ENCODE measurements at places on chromosomes 13 and 19. TPM values are rescaled to one million over a fixed set of nuclear protein-coding genes. Genes with fewer than 3 reads are reported as not detected.

The RAB3A gene
- 5.6 TPM for total RNA-seq

The TEAD2 gene
- total RNA-seq = not detected

The PSG11 gene
- total RNA-seq = not detected

The NCAN gene
- not detected for total RNA-seq

The CLEC17A gene
- 2.5 TPM for total RNA-seq

The TBXA2R gene
- total RNA-seq = 0.64 TPM

The CDADC1 gene
- 9.7 TPM for total RNA-seq

- H3K36me3 ChIP-seq = peaks cover 1% of the 10 kb centered on the region
- no peak for DNase-seq
- no peaks in the 10 kb centered on the region for H3K27me3 ChIP-seq
- H3K27ac ChIP-seq = peak overlapping the region; percentile 82
- peaks cover 86% of the 10 kb centered on the region for H3K4me1 ChIP-seq
Observed at GRCh38 chr13:99422586-99423220, 78.6 kb upstream of the TM9SF2 start.

DNA sequence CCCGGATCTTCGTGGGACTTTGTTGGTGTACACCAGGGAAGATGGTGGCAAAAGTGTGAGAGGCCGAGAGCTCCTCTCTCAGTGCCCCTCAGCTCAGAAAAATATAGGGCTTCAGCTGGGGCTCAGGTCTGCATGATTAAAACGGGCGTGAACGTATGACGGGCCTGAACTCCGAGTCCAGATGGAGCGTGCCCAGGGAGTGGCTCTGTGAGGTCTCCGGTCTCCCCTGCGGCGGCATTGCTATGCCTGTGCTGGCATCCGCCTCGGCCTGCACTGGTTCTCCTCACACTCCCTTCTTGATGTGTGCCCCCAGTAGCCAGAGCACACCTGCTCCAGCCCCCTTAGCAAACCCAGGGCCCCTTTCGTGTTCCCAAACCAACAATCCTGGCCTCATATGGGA is 82.0 kb downstream of the TEX29 start:
- no peak overlapping the region for H3K27ac ChIP-seq
- no peak for DNase-seq
- H3K4me1 ChIP-seq = no peaks in the 10 kb centered on the region

DNA sequence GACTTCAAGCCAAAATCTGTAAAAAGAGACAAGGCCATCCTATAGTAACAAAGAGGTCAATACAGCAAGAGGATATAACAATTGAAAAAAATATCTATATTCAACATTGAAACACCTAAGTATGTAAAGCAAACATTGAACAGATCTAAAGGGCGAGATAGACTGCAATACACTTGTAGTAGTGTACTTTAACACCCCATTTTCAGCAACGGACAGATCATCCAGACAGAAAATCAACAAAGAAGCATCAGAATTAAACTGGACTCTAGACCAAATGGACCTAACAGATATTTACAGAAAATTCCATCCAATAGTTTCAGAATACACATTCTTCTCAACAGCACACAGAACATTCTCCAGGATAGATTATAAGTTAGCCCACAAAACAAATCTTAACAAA is 28.7 kb upstream of the SIAH3 start:
- no peak for DNase-seq
- H3K27ac ChIP-seq = no peak overlapping the region
- no peaks in the 10 kb centered on the region for H3K36me3 ChIP-seq
- H3K27me3 ChIP-seq = peaks cover 3% of the 10 kb centered on the region

DNA sequence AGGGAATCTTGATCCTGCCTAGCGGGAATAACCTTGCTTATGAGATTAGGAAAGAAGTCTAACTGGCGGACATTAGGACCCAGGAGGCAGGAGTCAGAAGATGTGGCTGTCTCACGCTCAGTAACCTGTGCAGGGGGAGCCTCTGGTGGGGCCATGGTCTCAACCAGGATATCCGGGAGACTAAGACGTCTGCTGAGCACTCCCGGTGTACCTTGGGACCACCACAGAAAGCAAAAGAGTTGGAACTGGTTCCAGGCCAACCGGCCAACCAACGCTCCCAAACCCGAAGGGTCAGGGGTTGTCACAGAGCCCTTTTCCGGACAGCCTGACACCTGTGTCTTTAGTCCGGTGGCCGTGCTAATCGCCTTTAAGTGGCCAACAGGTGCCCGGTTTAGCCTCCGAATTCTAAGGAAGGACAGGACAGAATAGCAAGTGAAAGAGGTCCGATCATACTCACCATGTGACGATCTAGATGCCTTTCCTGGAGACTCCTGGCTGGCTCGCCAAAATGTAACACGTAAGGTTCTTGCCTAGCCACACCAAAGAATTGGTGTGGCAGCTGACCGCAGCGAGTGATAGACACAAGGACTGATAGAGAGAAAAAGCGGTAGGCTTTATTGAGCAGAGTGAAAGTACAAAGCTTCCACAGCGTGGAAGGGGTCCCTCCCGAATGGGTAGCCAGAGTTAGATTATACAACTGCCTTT is 103.9 kb upstream of the DIAPH3 start:
- no peaks in the 10 kb centered on the region for H3K4me1 ChIP-seq
- peaks cover 10% of the 10 kb centered on the region for H3K27me3 ChIP-seq
- H3K4me3 ChIP-seq = no peak overlapping the region
- no peaks in the 10 kb centered on the region for H3K36me3 ChIP-seq
- no peak overlapping the region for H3K27ac ChIP-seq
- DNase-seq = peak; percentile 36

DNA sequence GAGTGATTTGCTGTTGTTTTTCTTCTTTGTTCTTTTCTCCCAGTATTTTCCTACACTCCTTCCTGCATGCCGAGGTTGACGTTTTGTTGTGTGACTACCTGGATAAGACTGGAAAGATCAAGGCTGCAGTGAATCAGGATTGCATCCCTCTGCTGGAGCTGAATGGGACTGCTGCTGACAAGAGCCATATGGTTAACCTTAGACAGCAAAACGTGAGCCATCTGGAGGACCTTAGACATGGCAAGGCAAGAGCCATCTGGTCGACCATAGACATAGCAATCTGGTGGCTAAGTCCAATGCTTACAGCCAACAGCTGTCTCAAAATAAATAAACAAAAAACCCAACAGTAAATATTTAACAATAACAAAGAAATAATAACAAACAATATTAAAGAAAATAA is 42.6 kb upstream of the ZNF91 start:
- no peak overlapping the region for H3K27ac ChIP-seq
- no peaks in the 10 kb centered on the region for H3K27me3 ChIP-seq
- H3K4me1 ChIP-seq = no peaks in the 10 kb centered on the region
- no peak overlapping the region for H3K4me3 ChIP-seq
- DNase-seq = no peak

- H3K4me3 ChIP-seq = no peak overlapping the region
- peaks cover 6% of the 10 kb centered on the region for H3K4me1 ChIP-seq
- H3K36me3 ChIP-seq = peaks cover 2% of the 10 kb centered on the region
- no peak for DNase-seq
- no peak overlapping the region for H3K27ac ChIP-seq
- H3K27me3 ChIP-seq = no peaks in the 10 kb centered on the region
Observed at GRCh38 chr19:2815191-2815614, 4.5 kb upstream of the ZNF554 start.

DNA sequence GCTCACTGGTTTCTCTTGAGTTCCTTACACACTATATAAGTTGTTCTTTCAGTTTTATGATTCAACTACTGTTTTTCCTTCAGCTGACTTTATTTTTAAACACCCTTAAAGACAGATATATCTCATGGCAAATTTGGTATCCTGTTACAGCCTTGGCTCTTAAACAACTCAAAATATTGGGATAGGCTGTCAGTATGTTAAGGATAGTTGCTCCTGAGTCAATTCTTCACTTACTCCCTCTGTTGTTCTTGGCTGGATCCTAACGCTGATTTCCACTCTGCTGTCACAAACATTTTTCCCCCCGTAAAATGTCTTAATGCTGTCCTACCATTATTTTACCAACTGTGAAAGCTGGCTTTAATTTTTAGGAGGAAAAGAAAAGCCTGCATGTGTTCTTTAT is 1.2 kb downstream of the KCNRG start:
- H3K27ac ChIP-seq = no peak overlapping the region
- peaks cover 62% of the 10 kb centered on the region for H3K36me3 ChIP-seq
- no peaks in the 10 kb centered on the region for H3K27me3 ChIP-seq
- peaks cover 33% of the 10 kb centered on the region for H3K4me1 ChIP-seq

DNA sequence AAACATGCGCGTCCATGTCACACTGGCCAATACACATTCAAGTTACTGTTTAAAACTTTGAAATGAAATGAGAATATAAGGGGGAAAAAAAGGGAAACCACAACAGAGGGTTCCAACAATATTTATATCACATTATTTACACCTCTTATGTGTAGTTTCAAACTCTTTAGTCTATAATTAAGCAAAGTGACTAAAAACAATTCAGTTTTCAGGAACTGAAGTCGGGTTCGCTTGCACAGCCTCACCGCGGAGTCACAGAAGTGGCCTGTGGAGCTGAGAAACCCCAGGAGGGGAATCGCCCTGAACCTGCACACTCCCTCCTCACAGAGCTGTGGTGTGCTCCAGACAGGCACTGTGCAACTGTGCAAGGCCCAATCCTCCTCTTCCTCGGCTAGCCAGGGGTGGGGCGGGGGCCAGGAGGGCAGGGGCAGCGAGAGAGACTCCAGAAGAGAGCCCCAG is 75.9 kb downstream of the STK24 start:
- no peak overlapping the region for H3K27ac ChIP-seq
- H3K4me3 ChIP-seq = no peak overlapping the region
- DNase-seq = no peak
- H3K27me3 ChIP-seq = no peaks in the 10 kb centered on the region

GRCh38 chr13:44679597-44679996 is 103.5 kb upstream of the TSC22D1 start:
- no peaks in the 10 kb centered on the region for H3K4me1 ChIP-seq
- H3K27me3 ChIP-seq = no peaks in the 10 kb centered on the region
- H3K4me3 ChIP-seq = no peak overlapping the region
- H3K27ac ChIP-seq = no peak overlapping the region

GRCh38 chr19:4581666-4582553 is 22.4 kb upstream of the SEMA6B start:
- peaks cover 7% of the 10 kb centered on the region for H3K4me1 ChIP-seq
- no peak overlapping the region for H3K27ac ChIP-seq
- no peak overlapping the region for H3K4me3 ChIP-seq
- DNase-seq = peak; percentile 52
- peaks cover 45% of the 10 kb centered on the region for H3K27me3 ChIP-seq

DNA sequence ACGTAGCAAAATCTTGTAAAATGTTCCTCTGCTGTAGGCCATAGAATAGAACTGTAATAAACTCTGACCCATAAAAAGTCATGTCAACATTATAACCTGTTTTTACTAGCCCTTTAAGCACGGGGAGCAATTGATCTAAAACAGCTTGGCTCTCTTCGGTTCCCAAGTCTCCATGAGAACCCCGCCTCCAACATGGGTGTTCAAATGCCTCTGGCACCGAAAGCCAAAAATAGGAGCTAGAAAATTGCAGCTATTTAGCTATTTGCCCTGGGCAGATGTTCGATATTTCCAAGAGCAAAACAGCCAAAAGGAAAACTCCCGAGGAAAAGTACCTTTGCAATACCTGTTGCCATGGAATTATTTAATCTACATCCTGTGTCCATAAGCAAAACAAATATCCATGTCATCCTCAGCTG is 563.1 kb downstream of the EFNB2 start:
- H3K4me1 ChIP-seq = no peaks in the 10 kb centered on the region
- no peak for DNase-seq
- peaks cover 2% of the 10 kb centered on the region for H3K27me3 ChIP-seq
- no peak overlapping the region for H3K27ac ChIP-seq
- H3K36me3 ChIP-seq = no peaks in the 10 kb centered on the region
- no peak overlapping the region for H3K4me3 ChIP-seq

DNA sequence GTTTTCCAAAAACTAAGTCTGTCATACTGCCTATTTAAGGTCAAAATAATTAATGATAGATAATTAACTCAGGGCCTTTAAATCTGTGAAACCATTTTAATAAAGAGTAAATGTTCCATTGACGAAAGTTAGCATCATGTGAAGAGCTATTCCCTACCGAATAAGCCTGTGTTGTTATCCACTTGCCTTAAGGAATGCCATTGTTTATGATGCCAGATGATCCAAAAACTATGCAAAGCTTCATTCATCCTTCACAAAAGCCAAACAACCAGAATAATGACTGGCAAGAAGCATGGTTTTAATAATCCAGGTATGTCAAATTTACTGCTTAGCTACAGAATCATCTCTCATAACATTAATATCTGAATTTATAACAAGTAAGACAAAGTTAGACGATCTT is 6.5 kb upstream of the GPC6 start:
- H3K27me3 ChIP-seq = no peaks in the 10 kb centered on the region
- no peak overlapping the region for H3K4me3 ChIP-seq
- H3K4me1 ChIP-seq = no peaks in the 10 kb centered on the region
- no peak overlapping the region for H3K27ac ChIP-seq

DNA sequence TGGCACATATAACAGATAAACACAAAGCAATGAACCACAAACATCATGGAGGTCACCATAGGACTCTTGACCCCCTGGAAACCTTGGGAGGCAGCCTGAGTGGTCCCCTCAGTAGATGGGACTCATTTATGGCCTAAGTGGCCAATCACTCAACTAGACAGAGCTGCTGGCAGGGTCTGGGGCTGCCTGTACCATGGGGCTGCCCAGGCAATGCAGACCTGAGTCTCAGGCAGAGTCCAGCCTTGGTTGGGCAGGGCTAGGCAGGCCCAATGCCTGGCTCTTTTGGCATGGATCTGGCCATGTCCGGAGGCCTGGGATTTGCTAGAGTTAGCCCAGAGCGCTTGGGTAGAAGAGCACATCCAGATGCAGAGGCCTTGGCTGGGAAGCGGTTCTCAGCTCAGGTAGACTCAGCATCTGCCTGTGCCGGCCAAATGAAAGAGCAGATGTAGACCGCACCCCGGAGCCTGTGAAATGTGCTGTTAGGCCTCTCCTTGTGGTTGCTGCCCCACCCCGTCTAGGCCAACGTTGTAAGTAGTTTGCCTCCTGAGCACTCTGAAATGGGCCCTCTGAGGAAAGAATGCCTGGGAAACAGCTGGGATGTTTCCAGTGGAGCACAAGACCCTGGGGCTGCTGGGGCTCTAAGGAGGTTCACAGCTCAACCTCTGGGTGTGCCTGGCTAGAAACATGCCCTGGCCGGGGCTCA is 171.2 kb downstream of the ZNF536 start:
- DNase-seq = no peak
- H3K4me3 ChIP-seq = no peak overlapping the region
- no peaks in the 10 kb centered on the region for H3K36me3 ChIP-seq
- no peak overlapping the region for H3K27ac ChIP-seq
- H3K4me1 ChIP-seq = no peaks in the 10 kb centered on the region

Data from activated CD4-positive, alpha-beta T cell treated with anti-CD3 and anti-CD28 coated beads for 36 hours (primary cell).